ENCODE measurements at places on chromosomes 16 and 17.

DNA sequence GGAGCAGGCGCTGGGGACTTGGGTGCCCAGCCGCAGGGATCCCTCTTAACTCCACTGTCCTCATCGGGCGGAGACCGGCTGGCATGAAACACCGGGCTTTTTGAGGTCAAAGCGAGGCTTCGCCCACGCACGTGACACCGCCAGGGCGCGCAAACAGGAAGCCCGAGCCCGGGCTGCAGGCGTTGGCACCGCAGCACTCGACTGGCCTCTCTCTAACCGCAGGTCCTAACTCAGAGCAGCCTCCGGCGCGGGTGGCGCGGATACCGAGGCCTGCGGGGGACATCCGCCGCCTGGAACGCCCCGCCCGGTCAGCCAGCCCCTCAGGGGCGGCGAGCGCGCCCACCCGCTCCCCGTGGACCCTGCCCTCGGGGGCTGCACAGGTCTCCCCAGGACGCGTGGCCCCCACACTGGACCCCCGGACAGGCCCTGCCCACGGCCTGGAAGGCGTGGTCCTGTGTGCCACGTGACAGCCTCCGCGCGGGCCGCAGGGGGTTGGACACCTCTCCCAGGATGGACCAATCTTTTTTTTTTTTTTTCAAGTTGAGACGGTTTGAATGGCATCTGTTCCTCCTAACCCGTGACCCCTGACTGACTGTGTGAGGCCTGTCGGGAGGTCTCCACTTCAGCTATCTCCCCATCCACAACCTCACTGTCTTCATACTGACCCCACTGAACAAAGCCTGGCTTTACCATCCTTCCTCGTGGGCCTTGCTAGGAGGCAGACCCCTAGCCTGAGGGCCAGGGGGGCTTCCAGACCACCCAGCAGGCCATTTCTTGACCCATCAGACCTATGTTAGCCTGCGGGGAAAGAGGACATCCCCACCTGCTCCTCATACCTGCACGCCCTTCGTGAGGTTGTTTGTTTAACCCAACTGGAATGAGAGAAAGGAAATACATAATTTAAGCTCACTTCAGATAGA, 8.4 kb upstream of the SLC47A2 start:
- peak; percentile 21 for DNase-seq

GRCh38 chr17:64172510-64172909, 42.6 kb upstream of the ERN1 start:
- no peak for DNase-seq

- DNase-seq, result no peak
Observed at GRCh38 chr16:60328152-60328551, 1594.0 kb upstream of the GOT2 start.

DNA sequence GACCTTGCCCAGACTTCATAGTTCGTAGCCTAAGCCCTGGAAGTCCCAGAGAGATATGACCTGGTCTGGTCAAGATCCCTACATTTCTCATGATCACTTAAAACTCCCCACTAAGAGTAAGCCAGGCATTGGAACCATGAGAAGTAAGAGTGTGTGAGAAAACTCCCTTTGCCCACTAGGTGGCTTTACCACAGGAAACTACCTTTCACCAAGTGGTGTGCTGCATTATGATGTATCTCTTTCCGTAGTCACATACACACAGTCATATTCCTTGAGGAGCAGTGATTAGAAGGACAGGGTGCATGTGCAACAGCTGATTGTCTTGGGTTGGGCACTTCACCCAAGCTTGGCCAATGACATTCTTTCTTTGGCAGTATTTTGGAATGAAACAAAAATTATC, 639.3 kb downstream of the KCNJ2 start:
- DNase-seq, result no peak

DNA sequence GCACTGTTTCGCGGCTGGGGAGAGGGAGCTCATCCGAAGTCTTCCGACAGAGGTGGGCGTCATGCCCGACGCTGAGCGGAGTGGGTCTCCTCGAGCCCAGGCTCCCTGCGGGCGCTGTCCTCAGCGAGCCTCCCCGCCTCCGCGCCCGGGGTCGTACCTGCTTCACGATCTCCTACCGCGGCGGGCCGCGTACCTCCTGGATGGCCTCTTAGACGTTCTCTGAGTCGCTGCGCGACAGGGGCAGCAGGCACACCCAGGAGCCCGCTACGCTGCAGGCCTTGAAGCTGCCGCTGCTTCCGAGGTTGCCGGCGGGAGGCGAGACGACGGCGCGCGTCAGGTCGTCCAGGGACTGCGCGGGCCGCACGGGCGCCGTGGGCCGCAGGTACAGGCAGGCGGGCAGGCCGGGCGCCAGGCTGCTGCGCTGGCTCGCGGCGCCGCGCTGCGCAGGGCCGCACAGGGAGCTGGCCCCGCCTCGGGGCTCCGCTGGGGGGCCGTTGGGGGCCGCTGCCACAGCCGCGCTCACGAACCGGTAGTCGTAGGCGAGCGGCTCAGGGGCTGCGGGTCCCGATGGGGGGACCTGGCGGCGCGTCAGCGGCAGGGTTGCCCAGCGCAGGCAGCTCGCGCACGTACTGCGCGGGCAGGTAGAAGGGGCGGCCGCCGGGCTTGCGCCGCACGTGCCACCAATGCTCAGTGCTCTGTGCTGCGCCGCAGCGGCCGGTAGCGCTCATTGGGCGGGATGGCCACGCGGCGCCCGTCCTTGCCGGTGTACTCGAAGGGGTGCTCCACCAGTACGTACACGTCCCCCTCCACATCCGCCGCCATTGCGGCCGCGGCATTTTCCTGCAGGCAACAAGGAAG, 116.4 kb upstream of the SMURF2 start:
- no peak for DNase-seq

DNA sequence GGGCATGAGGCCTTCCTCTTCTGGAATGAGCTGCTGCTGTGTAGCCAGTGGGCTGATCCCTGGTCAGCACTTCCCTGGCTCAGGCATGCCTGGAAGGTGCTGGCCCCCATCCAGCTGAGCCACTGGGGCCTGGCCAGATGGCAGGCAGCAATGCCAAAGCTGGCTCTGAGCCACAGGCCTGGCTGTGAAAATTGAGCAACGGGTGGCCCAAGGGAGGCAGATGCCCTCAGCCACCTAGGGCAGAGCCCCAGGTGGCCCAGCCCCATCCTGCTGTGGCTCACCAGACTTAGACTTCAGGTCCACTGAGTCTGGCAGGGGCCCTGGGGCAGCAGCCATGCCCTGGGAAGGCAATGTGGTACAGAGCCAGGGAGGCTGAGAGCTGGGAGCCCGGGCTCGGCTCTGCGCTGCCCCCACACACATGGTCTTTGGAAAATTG, 8.5 kb upstream of the CRHR1 start:
- no peak for DNase-seq

DNA sequence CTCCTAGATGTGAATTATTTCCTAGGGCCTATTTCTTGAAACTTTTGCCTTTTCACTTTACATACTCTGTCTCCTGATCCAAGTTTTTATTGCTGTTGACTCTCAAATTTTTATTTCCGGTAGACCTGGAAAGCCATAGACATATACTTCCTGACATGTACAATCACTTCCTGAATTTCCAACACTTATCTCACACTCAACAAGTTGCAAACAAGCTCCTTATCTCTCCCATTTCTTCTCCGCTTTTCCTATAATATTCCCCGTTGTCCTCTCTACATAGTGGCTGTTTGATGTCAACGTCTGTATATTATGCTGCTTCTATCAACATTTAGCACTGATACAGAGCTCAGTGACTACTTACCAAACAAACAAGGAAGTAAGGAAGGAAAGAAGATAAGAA, 59.3 kb downstream of the IKZF3 start:
- DNase-seq, result no peak

DNA sequence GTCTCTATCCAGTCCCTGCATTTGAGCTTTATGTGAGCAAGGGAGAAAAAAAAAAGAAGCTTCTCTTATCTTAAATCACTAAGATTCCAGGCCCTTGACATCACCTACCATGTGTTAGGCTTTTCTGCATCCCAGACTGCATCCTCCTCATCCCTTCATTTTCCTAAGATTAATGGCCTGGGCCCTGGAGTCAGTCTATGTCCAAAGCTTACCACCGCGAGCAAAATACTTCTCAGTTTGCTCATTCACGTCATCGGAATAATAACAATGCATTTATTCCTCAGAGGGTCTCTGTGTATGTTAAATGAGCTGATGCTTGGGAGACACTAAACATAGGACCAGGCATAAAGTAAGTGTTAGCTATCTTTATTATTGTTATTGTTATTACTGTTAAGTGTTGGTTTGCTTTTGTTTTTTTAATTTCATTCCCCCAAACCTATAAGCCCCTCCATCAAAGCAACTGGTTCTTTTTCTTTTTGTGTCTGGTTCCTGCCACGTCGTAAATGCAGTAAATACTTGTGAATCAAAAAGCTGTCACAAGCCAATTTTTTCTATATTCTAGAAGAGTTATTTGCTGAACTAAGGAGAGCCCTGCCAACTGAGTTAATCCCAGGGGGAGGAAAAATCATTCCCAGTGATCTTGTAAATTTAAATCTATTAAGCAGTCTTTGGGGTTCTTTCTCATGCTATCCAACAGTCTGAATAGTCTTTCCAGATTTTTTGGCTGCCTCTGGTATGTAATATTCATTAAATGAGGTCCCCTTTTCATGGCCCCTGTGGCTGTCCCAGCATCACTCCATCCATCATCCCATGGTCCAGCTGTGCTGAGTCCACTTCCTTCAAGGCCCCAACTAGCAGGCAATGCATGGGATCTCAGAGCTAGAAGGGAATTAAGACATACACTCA, 46.5 kb downstream of the VAT1L start:
- no peak for DNase-seq

- no peak for DNase-seq
Observed at GRCh38 chr16:73482310-73482709, 434.4 kb upstream of the ZFHX3 start.

DNA sequence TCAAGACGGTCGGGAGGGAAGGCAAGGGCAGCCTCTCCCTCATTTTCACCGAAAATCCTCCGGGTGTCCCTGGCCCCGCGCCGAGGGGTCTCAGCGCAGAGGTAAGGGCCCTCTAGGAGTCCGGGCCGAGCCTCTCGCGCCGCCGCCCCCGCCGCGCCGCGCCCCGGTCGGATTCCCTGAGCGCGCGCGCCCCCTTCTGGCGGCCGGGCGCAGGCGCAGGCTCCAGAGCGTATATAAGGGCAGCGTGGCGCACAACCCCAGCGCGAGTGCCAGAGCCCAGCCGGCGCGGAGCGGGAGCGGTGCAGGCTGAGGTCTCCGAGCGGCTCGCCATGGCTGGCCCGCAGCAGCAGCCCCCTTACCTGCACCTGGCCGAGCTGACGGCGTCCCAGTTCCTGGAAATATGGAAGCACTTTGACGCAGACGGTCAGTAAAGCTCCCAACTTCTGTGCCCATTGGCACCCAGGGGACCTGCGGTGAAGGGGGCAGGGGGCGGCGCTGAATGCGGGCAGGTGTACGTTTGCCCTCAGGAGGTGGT, at the start of gene CALB2:
CALB2 (plus strand) TSS at position 260 of the 535 bp plus-strand sequence; CDS start at position 330, 70 bp downstream.
- peak; percentile 45 for DNase-seq

DNA sequence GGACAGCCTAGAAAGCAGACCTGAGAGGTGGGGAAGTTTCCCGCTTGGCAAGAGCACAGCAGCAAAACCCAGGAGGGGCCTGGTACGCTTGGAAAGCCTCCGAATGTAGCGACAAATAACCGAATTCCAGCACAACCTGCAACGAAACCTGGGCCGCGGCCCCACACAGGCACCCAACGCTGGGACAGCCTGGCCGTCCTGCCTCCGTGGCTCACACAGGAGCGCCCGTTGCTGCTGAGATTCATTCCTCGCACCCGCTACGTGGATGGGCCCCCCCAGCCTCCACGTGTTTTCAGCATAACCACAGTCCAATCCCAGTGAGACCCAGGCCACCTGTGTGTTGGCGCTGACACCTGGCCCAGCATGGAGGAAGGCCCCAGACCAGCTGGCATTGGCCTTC, 42.9 kb downstream of the LMF1 start:
- no peak for DNase-seq

DNA sequence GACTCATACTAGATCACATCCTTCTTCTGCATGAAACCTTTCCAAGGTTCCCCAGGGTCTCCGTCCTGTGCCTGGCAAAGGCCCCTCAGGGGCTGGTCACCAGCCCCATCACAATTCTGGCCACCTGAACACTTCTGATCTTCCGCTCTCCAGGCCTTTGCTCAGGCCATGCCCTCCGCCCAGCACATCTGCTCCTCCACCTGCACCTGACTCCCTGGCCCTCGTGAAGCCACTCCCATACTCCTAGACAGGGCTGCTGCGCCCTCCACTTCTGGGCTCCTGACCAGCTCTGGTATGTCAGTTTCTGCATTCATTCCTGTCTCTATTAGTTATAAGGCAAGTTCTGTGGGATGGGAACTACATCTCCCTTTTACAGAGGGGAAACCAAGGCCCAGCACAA, 1.9 kb upstream of the MYL11 start:
- DNase-seq, result no peak

GRCh38 chr17:68296217-68297191, 5.2 kb downstream of the ARSG start:
- DNase-seq, result peak; percentile 26

GRCh38 chr17:10956821-10957220, 118.9 kb upstream of the PIRT start:
- DNase-seq, result no peak

- DNase-seq, result no peak
Observed at GRCh38 chr17:80439499-80439898, 24.5 kb downstream of the ENDOV start.
